ENCODE measurements at places on chromosomes 7 and 10.

DNA sequence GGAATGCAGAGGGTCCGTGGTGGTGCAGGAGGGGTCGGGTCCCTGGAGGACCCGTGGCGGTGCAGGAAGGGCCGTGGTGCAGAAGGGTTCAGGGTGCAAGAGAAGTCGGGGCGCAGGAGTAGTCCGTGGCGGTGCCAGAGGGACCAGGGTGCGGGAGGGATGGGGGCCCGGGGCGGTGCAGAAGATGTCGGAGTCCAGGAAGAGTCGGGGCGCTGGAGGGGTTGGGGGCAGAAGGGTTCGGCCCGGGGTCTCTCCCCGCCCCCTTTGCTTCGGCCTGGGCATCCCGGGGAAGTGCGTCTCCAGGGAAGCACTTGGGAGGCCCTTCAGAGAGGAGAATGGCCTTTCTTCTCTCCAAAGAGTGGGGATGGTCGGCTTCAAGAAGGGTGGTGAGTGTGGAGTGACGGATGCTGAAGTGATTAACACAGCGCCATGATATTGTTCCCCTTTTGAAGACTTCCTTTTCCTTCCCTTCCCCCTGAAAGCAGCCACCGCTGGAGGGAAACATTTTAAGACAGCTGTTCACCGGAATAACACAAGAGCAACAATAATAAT is 997 bp downstream of the WDR37 start:
- DNase-seq, result no peak

GRCh38 chr7:36224934-36225858 is 72.1 kb downstream of the EEPD1 start:
- DNase-seq, result no peak

- peak; percentile 58 for DNase-seq
These were observed 89.2 kb downstream of the DLG5 start for GRCh38 chr10:77837248-77837924.

DNA sequence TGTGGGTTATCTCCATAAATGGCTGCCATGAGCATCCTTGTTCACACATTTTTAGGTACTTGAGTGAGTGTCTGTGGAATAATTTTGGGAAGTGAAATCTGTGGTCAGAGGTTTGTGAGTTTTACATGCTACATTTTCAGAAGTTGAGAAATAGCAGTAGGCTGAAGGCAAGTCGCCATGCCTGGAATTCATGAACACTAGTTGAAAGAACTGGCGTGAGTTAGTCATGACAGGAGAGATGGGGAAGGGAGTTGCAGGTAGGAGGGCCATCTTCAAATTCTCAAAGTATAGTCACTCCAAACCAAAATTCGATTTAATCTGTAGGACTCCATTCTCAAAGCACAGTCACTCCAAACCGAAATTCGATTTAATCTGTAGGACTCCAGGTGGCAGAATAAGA is 89.6 kb downstream of the EGFR start:
- no peak for DNase-seq

DNA sequence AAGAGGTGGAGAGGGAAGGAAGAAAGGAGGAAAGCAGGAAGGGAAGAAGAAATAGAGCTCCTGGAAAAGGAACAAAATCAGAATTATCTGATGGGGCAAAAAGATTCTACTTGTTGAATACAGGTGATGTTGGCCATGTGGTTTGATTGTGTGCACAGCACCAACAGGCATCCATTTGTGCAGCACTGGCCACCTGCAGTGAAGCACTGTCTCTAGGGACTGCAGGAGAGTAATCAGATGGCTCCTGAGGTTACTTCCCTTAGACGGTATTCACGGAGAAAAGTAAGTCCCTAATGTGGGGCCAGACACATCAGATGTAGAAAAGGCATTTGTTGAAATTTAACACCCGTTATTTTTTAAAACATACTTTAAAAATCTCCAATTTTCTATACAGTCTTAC is 135.3 kb upstream of the VIPR2 start:
- no peak for DNase-seq

GRCh38 chr10:44437840-44438511 is 53.1 kb upstream of the CXCL12 start:
- no peak for DNase-seq

GRCh38 chr10:10816447-10816846 is 201.2 kb upstream of the CELF2 start:
- DNase-seq, result no peak

DNA sequence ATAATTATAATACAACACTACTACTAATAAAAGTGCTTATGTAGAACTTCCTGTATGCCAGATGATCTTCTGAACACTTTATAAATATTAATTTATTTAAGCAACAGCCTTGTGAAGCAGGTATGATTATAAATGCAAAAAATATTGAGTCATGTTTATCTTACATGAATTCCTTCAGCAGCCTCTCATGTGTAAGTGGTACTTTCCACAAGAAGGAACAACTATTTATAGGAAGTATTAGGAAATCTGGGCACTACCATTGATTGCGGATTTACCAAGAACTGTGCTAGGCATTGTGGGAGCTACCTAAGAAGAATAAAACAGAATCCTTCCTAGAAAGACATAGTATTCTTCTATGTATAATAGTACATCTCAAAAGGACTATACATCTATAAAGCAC is 10.7 kb upstream of the STEAP4 start:
- no peak for DNase-seq

- no peak for DNase-seq
These were observed 53.0 kb upstream of the PPP1R17 start for GRCh38 chr7:31633894-31634494.

DNA sequence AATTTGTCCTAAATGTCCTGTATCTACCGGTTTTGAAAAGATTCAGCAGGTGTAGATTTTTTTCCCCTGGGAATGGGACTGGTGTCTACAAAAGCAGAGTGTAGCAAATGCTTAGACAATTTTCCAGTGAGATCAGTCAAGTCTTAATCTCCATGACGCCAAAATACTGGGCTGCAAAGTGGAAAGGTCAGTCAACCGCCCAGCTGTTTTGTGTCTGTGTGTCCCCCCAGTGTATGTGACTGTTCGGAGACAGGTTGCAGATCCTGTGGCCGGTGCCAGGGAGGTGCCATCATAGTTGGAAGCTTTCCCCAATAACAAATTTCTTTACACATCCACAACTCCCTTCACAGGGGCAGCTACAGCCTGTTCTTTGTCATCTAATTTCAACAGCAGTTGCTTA is 263.8 kb downstream of the ARHGAP12 start:
- DNase-seq, result no peak

DNA sequence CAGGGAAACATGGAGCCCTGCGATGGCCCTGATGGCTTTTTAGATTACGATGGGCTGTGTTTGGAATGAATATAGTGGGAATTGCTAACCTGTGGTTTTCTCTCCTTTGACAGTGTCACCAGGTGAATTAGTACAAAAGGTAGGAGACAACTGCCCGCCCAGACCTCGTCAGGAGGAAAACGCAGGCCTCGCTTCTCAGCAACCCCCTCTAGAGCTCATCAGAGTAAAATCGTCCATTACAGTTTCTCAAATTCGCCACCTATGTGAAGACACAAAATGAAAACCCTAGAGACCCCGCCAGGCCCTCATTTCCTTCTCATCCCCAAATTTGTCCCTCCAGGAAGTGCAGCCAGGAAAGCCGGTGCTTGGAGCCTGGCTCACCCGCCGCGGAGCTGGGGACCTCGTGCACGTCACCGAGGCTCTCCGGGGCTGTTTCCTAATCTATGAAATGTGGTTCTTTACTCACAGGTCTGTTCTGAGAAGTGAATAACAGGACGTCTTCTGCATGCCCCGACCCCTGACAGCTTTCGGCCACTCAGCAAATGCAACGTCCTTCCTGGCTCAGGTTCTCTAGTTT is 143.7 kb downstream of the VIPR2 start:
- DNase-seq, result no peak

DNA sequence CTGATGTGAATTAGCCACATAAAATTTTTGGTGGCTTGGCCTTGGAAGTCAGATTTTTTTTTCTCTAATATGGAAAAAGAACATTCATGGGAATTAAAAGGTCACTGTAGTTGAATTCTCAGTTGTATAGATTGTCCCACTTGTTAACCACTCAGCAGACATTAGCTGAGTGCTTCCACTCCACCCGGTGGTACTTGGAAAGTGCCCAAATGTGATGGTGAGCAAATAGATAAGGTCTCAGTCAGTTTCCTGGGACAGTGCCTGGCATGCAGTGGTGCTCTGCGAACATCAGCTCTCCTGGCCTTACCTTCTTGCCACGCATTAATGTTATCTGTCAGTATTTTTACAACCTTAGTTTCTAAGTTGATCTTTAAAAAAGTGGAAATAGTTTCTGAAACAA is 1.4 kb downstream of the ATP5F1C start:
- DNase-seq, result no peak

DNA sequence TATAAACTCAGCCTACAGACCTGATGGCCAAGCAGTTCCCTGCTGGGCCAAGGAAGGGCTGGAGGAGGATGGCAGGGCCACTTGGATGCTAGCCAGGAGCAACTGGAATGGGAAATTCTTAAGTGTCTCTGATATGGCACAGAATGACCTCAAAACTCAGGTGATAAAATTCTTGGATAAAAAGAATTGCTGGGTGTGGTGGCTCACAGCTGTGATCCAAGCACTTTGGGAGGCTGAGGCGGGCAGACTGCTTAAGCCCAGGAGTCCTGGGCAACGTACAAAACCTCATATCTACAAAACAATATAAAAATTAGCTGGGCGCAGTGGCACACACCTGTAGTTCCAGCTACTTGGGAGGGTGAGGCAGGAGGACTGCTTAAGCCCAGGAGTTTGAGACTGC is 14.0 kb upstream of the PKD1L1 start:
- DNase-seq, result no peak
